Hematopoietic multipotent progenitor cell treated with erythropoietin and hydrocortisone succinate and interleukin-3 and kit ligand, for 15 days (in vitro differentiated cells): ENCODE measurements at places on chromosomes 5 and 9.

DNA sequence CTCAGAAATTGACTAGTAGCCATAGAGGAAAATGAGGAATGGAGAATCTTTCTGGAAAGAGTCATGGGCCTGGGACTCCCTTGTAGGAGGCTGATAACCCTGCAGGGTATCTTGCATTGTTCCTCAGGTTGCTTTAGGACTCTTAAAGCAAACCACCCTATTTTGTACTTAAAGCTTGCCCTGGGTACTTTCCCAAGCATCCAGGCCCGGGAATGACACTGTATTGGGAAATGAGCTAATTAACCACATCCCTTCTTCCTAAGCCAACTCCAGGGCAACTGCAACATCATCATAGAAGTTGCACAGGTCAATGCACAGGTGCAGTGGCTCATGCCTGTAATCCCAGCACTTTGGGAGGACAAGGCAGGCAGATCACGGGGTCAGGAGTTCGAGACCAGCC is 55.9 kb downstream of the UGCG start:
- DNase-seq = no peak

DNA sequence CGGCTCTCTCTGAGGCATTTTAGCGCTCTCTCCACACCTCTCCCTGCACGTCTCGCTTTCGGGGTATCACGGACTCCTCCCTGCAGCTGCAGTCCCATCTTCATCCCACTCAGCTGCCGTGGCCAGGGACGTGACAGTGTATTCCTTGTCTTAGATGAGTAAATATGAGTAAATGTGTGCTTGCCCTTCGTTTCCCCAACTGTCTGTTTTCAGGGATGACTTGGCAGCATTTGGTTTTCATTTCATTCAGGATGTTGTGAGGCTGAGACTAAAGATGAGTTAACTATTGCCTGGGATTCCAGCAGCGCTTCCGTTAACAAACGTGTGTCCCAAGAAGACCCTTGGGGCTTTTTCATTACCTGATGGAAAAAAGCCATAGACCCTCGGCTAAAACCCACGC is 29.5 kb downstream of the GDNF start:
- DNase-seq = no peak

DNA sequence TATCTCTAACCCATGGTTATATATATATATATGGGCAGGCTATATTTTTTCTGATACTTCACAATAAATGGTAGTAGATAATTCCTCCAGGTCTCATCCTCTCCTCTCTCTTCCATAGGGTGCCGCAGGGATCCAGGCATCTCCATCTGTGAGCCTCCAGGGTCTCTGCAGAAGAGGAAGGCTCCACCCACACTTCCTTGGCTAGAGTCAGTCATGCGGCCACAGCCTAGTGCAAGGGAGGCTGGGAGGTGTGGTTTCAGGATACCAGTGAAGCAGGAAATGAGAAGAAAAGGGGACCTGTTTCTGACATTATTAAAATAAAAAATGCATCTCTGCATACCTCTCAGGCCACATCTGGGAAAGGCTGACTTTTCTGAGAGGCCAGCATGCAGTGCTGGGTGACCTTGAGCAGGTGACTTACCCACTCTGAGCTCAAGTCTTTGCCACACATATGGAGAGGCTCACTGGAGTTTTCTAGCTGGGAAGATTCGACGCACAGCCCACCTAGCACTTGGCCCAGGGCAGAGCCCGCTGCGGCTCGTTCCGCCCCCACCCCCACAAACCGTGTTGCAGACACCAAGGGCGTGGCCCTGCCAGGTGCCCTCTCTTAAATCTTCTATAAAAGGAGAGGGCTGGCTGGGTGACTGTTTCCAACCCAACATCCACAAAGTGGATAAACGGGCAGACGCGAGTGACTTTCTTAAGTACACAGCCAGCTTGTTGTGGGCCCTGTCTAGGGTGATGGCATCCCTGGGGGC is 47.9 kb downstream of the OLFM1 start:
- DNase-seq = no peak

DNA sequence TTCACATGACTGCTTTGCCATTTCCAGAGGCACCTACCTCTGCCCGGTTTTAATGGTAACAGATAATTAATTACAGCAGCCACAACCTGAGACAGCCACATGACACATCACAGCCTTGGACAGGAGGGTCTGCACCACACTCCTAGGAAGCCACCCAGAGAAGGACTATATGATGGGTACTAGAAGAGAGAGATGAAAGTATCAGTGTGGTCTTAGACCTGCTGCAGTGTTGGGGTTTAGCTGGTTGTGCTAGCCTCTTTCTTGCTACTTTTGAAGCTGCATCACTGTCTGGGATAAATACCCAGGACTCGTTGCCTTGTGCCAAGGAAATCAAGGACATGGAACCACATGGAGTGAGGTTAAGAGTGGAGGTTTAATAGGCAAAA is 266.4 kb downstream of the ICE1 start:
- DNase-seq = no peak

DNA sequence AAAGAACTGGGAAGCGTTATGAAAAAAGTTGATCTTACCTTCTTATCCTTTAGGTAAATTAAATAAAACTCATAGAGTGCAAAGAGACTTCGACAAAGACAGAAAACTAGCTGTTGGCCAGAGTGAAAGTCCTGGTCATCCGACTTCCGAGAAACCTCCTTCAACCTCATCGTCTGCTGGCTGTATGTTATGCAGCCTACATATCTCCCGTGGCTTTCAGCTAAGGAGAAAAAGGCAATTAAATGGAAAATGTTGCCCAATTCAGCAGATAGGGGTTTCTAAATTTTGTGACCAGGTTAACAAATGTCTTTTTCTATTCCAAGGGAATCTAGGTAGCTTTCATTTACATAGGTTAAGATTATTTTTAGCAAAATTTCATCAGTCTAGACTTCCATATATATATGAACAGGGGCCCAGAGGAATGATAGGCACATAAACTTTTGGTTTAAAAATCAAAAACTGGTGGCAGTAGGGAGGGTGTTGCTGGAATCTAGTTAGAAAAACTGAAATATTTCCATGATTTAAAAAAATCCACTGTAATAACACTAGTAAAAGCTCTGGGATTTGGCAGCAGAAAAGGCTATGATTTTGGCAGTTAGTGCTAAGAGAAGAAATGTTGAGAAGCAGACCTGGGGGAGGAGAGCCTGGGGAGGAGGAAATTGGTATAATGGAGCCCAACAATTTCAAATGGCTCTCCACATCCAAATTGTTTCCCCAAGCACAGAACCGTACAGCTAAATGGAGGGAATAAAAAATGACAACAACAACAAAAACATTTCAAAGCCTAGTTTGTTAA is 32.1 kb downstream of the RAI14 start:
- no peak for DNase-seq

GRCh38 chr9:105912863-105913516 is 218.6 kb downstream of the TMEM38B start:
- DNase-seq = no peak

- no peak for DNase-seq
These were observed 12.5 kb downstream of the CARD6 start for GRCh38 chr5:40853632-40854192.

GRCh38 chr5:55159763-55160492 is at the start of gene GPX8:
TSS of gene GPX8 (plus strand) at chr5:55160171. CDS start at chr5:55160193, 22 bp downstream.
- no peak for DNase-seq

DNA sequence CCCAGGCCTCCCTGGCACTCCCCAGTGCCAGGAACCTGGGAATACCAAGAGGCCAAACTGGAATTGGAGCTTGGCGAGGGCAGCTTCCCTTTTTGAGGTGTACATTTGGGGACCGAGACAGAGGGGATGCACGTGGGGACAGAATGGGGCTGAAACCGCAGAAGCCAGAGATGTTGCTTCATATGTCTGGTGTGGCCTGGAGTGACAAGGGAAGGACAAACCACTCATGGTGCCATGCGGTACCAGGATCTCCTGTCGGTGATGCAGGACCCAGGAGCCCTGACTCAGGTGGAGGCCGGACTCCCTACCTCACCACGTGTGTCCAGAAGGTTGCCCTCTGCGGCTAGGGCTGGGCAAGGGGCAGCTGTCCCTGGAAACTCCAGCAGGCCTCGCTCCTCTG is 4.0 kb upstream of the CSF2 start:
- DNase-seq = no peak

GRCh38 chr9:134647359-134648080 is 5.9 kb downstream of the COL5A1 start:
- no peak for DNase-seq

GRCh38 chr5:55868846-55869245 is 17.7 kb downstream of the IL31RA start:
- no peak for DNase-seq

- DNase-seq = no peak
These were observed 67.0 kb upstream of the ATG10 start for GRCh38 chr5:81904861-81905260.
